A549 treated with Hydrocortisone at 1 μM for 4 hours (cell line): ENCODE measurements at places on chromosomes 1 and 21. TPM values are rescaled to one million over a fixed set of nuclear protein-coding genes. Genes with fewer than 3 reads are reported as not detected.

The KLHDC7A gene
- total RNA-seq: 1.2 to 2.3 TPM (median 1.3 TPM) in 5 replicates

The KCNE1 gene
- not detected in 5 replicates for total RNA-seq

The SCCPDH gene
- total RNA-seq: 44.2 to 48.6 TPM (median 46.8 TPM) in 5 replicates

The ZFP69 gene
- total RNA-seq: not detected in 5 replicates

The IFFO2 gene
- total RNA-seq: 6.0 to 7.7 TPM (median 7.2 TPM) in 5 replicates

The SLAMF6 gene
- total RNA-seq: not detected in 5 replicates

The MYBPHL gene
- 0.23 to 0.38 TPM in 2 of 5 replicates, not detected in the others for total RNA-seq

The SPATA45 gene
- not detected in 5 replicates for total RNA-seq

The KCNE2 gene
- total RNA-seq: not detected in 5 replicates

The GSTM1 gene
- total RNA-seq: not detected in 5 replicates

The TMEM240 gene
- total RNA-seq: 0.24 to 0.70 TPM (median 0.38 TPM) in 4 of 5 replicates, not detected in the other

The SLAMF7 gene
- total RNA-seq: 0.99 to 2.1 TPM (median 1.8 TPM) in 5 replicates

The SERPINC1 gene
- total RNA-seq: 0.07 to 0.13 TPM (median 0.10 TPM) in 4 of 5 replicates, not detected in the other

The INTS11 gene
- 53.7 to 59.5 TPM (median 54.7 TPM) in 5 replicates for total RNA-seq

The OR2AK2 gene
- total RNA-seq: not detected in 5 replicates
